Osteocyte (in vitro differentiated cells): ENCODE measurements at places on chromosomes 6 and 20. TPM values are rescaled to one million over a fixed set of nuclear protein-coding genes. Genes with fewer than 3 reads are reported as not detected.

PDYN gene
- total RNA-seq = not detected in 2 replicates

RNF39 gene
- not detected in 2 replicates for total RNA-seq

DLL1 gene
- 1.6 and 2.6 TPM in 2 replicates for total RNA-seq

TSPO2 gene
- not detected in 2 replicates for total RNA-seq

CENPW gene
- 11.4 and 14.3 TPM in 2 replicates for total RNA-seq

GGTLC1 gene
- not detected in 2 replicates for total RNA-seq

GRM1 gene
- total RNA-seq = not detected in 2 replicates

BEND6 gene
- 7.0 and 9.2 TPM in 2 replicates for total RNA-seq

ADGRF4 gene
- total RNA-seq = not detected in 2 replicates

EFCAB8 gene
- 0.64 and 0.97 TPM in 2 replicates for total RNA-seq

FOXQ1 gene
- total RNA-seq = not detected in 2 replicates

GPLD1 gene
- 1.9 and 2.4 TPM in 2 replicates for total RNA-seq

ARFGEF3 gene
- total RNA-seq = 0.05 and 0.08 TPM in 2 replicates

RRAGD gene
- 4.5 TPM in 2 replicates for total RNA-seq

TNF gene
- not detected in 2 replicates for total RNA-seq

GPR31 gene
- total RNA-seq = not detected in 2 replicates

AKAP7 gene
- total RNA-seq = 4.4 and 4.5 TPM in 2 replicates

PHACTR3 gene
- total RNA-seq = not detected in 2 replicates

CST7 gene
- not detected in 2 replicates for total RNA-seq

GPX5 gene
- not detected in 2 replicates for total RNA-seq

SLC44A4 gene
- total RNA-seq = not detected in 2 replicates

GHRH gene
- not detected in 2 replicates for total RNA-seq

PAX1 gene
- total RNA-seq = not detected in 2 replicates

SMLR1 gene
- not detected in 2 replicates for total RNA-seq

FKBP1C gene
- 0.55 and 1.2 TPM in 2 replicates for total RNA-seq

NR2E1 gene
- not detected in 2 replicates for total RNA-seq

SMPDL3A gene
- total RNA-seq = 12.8 and 14.6 TPM in 2 replicates

PRPH2 gene
- not detected in 2 replicates for total RNA-seq

PACSIN1 gene
- not detected in 2 replicates for total RNA-seq

ARMH2 gene
- not detected in 2 replicates for total RNA-seq

SMOC2 gene
- 11.5 and 11.6 TPM in 2 replicates for total RNA-seq

ADA gene
- 177 and 185 TPM in 2 replicates for total RNA-seq

TMEM217 gene
- 3.5 and 5.0 TPM in 2 replicates for total RNA-seq

MAFB gene
- total RNA-seq = 27.6 and 31.9 TPM in 2 replicates
